NCI-H460 (cell line): ENCODE measurements at places on chromosomes 11 and 22. TPM values are rescaled to one million over a fixed set of nuclear protein-coding genes. Genes with fewer than 3 reads are reported as not detected.

The OR51E2 gene
- not detected in 2 replicates for total RNA-seq

- no peak for DNase-seq
Observed at GRCh38 chr11:22151649-22152197, 41.2 kb upstream of the ANO5 start.

DNA sequence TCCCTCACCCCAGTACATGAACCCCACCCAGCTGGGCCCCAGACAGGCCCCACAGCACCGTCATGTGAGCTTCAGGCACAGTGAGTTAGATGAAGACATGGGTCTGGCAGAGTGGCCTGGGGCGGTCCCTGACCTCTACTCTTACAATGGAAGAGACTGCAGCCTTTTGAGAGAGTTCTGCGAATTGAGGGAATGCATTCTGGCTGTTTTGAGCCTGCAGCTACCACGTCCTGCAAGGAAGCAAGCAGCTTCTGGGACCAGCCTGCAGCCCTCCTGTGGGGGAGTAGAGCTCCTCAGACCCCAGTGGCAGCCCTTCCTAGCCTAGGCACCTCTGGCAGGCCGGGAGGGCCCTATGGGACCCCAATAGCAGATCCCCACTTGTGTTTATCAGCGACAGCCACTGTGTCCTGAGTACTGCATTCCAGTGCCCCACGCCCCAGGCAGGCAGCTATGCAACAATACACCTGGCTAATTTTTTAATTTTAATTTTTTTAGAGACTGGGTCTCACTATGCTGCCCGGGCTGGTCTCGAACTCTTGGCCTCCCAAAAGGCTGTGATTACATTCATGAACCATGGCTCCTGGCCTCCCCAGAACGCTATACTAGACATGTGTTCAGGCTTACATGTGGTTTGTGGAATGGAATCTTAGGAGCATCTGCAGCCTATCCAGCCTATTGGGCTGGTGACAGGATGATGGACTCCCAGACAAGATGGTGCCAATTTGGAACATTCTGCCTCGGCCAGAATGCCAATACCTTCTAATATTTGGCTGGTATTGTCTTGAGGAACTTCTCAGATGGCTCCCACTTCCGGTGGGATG, 717 bp upstream of the SLC7A4 start:
- DNase-seq = no peak

The FADS2 gene
- 19.3 and 23.1 TPM in 2 replicates for total RNA-seq
